Activated CD4-positive, alpha-beta memory T cell treated with anti-CD3 and anti-CD28 coated beads for 36 hours (primary cell): ENCODE measurements at places on chromosomes 6 and 20. TPM values are rescaled to one million over a fixed set of nuclear protein-coding genes. Genes with fewer than 3 reads are reported as not detected.

DNA sequence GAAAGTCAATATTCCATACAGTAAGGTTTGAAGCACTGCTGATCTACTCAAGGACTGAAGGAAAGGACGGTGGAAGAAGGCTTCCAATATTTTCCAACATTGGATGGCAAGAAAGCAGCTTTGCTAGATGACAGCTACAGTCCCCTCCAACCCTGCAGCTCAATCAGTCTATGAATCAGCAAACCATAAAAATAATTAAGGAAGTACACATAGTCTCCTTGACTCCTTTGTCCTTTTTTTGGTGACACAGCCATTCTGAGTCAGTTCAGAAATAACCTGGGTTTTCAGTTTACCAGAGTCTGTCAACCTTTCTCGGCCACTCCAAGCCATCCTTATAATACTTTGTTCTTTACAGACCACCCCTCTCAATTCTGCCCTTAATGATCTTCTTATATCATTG, 232.5 kb downstream of the IBTK start:
- H3K27me3 ChIP-seq = no peaks in the 10 kb centered on the region
- H3K4me1 ChIP-seq = no peaks in the 10 kb centered on the region
- no peak overlapping the region for H3K27ac ChIP-seq
- H3K4me3 ChIP-seq = no peak overlapping the region

DNA sequence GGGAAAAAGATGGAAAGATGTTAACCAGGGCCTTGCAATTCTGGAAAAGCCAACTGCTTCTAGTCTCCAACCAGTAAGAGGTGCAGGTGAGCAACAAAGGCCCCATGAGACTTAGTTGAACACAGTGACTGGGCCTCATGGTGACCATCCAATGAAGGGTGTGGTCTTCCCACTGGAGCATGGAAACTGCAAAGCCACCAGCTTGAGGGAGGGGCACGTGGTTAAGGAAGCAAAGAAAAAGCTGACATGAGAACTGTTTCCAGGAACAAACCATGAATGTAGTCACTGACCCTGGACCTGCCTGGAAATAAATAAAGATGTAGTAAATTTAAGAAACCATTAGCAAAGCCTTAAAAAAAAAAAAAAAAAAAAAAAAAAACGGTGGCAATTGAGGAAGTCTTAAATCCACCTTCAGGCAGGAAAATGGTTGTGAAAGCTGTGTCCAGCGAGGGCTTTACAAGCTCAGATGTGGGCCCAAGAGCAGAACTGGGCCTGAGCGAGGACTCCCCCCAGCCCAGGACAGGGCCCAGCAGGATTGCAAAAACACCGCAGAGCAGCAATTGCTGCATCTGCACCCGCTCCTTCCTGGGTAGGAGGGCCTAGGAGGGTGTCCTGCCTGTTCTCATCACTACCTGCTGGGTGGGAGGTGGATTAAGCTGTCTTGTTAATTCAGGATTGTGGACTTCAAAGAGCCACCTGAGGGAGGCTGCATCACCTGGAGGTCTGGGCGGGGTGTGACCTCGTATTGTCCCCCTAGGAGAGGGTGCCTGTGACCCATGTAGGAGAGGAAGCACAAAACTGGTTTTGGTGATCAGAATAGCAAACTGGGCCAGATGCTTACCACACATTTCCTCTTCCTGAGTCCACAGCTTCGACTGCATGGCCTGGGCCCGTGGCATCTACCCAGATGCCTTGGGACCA, 10.3 kb downstream of the GFRA4 start:
- no peaks in the 10 kb centered on the region for H3K27me3 ChIP-seq
- no peaks in the 10 kb centered on the region for H3K4me1 ChIP-seq
- H3K27ac ChIP-seq = no peak overlapping the region

GRCh38 chr20:11347738-11348137, 570.0 kb upstream of the BTBD3 start:
- DNase-seq = no peak

DNA sequence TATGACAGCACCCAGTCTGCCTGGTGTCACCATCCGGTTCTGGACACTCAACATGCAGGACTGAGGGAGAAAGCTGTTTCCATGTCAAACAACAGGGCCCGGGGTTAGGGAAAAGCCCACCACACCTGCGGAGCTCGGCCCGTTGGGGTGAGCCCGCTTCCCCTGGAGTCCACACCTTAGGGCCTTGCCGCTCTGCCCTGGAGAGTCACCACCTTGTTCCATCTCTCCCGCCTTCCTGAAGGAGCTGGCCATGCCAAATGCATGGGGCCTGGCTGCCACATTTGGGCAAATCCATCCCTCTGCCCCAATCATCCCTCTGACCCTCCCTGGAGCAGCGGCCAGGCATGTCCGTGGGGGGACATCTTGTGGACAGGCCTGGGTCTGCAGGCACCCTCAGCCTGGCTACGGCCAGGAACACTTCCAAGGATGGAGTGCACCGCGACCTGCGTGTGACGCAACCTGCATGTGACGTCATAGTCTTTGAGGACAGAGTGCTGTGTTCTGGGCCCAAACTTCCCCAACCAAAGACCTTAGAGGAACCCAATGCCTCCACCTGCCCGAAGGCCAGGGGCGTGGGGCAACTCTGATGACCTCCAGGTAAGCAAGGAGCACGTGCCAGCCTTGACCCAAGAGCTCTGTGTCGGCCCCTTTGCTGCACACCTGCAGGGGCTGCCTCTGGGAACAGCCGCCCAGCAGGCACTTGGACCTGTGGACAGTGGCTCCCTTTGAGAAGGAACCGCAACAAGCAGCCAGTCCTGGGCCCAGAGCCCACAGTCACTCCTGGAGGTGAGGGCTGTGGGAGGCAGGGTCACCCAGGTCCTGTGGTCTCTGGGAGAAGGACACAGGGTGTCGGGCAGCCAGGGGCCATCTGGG, 1.7 kb downstream of the CABLES2 start:
- H3K36me3 ChIP-seq = no peaks in the 10 kb centered on the region
- no peak for DNase-seq
- no peak overlapping the region for H3K27ac ChIP-seq
- peak overlapping the region; percentile 70 for H3K4me3 ChIP-seq
- H3K27me3 ChIP-seq = no peaks in the 10 kb centered on the region

- H3K36me3 ChIP-seq = no peaks in the 10 kb centered on the region
- no peak overlapping the region for H3K27ac ChIP-seq
- no peak overlapping the region for H3K4me3 ChIP-seq
- no peaks in the 10 kb centered on the region for H3K4me1 ChIP-seq
- DNase-seq = no peak
These were observed 21.8 kb downstream of the TGM2 start for GRCh38 chr20:38143238-38143645.

GRCh38 chr20:58549231-58550209, 34.3 kb upstream of the APCDD1L start:
- no peaks in the 10 kb centered on the region for H3K4me1 ChIP-seq
- DNase-seq = no peak
- H3K4me3 ChIP-seq = no peak overlapping the region
- H3K36me3 ChIP-seq = no peaks in the 10 kb centered on the region
- peaks cover 9% of the 10 kb centered on the region for H3K27me3 ChIP-seq
- no peak overlapping the region for H3K27ac ChIP-seq

DNA sequence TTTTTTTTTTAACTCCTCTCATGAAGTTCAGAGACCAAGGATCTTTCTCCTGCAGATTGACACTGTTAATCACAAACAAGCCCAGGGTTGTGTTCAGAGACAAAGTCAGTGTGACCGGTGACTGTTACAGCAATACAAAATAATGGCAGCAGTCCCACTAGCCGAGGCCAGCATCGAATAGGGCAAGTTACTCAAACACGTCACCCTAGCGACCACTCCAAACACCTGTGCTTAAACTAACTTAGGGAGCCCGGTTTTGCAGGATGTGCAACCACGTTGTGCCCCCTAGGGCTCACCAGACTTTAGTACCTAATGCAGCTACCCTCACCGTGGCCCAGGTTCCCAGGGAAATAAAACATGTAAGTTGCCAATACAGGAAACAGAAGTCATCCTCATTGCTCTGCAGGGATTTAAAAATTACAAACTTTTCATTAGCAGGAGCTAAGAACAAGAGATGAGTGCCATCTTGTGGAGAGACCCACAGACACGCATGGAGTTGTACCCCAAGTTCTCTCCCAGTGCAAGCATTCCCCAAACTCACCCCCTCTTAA, 38.1 kb downstream of the FAM50B start:
- H3K36me3 ChIP-seq = no peaks in the 10 kb centered on the region
- no peaks in the 10 kb centered on the region for H3K4me1 ChIP-seq
- peaks cover 1% of the 10 kb centered on the region for H3K27me3 ChIP-seq
- peak; percentile 20 for DNase-seq
- H3K27ac ChIP-seq = no peak overlapping the region

- H3K4me1 ChIP-seq = no peaks in the 10 kb centered on the region
- H3K27me3 ChIP-seq = no peaks in the 10 kb centered on the region
- no peak overlapping the region for H3K4me3 ChIP-seq
- no peak for DNase-seq
- no peak overlapping the region for H3K27ac ChIP-seq
These were observed 50.0 kb upstream of the RNGTT start for GRCh38 chr6:89013438-89013837.

GRCh38 chr6:56282391-56282790, 35.0 kb upstream of the COL21A1 start:
- no peaks in the 10 kb centered on the region for H3K36me3 ChIP-seq
- DNase-seq = no peak
- no peak overlapping the region for H3K27ac ChIP-seq
- no peaks in the 10 kb centered on the region for H3K27me3 ChIP-seq
- H3K4me3 ChIP-seq = no peak overlapping the region

DNA sequence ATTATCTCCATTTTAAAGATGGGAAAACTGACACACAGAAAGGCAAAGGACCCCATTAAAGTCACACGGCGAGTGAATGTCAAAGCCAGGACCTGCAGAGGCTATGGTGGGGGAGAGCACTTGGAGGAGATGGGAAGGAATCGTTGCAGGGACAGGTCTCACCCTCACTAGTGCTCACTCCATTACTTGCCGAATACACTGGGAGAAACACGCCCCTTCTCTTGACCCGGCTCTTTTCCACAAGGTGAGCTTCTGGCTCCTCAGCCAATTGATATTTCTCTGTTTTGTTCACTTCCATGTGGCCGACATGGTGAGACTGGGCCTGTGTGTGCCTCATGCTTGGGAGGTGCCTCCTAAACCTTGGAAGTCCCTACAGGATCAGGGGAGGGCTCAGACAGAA, 117.8 kb upstream of the KCNG1 start:
- no peaks in the 10 kb centered on the region for H3K36me3 ChIP-seq
- no peak overlapping the region for H3K27ac ChIP-seq
- H3K4me3 ChIP-seq = no peak overlapping the region

DNA sequence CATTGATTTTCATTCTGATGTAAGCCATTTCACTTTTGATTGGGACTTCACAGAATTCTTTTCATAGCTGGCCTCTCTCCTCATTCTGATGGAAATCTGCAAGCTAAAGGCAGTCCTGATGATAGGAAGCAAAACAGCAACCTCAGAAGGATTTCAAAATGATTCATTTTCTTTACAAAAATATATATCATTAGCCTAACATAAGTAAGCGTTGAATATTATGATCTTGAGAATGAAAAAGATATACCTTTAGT, 143.1 kb upstream of the GJE1 start:
- H3K27me3 ChIP-seq = peaks cover 1% of the 10 kb centered on the region
- peaks cover 3% of the 10 kb centered on the region for H3K4me1 ChIP-seq
- H3K36me3 ChIP-seq = no peaks in the 10 kb centered on the region
- H3K4me3 ChIP-seq = no peak overlapping the region

DNA sequence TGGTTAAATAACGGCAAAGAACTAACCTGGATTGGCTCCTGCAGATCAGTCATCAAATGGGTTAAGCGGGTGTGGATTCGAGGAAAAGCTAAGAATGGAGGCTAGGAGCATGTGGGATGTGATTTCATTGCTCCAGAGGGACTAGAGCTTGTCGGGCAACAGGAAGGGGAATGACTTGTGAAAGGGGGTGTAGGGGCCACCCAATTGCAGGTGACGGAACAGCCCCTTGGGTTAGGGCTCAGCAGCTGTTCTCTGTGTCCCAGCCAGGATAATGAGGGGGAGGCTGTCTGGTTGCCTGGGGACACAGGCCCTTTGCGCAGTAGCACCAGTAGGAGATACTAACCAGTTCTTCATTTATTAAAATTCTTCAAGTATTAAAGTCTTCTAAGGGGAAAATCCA, 25.0 kb upstream of the MRPS18A start:
- H3K4me3 ChIP-seq = no peak overlapping the region
- no peak overlapping the region for H3K27ac ChIP-seq
- DNase-seq = no peak
- H3K36me3 ChIP-seq = no peaks in the 10 kb centered on the region

- H3K4me3 ChIP-seq = no peak overlapping the region
- no peak for DNase-seq
- H3K36me3 ChIP-seq = no peaks in the 10 kb centered on the region
- H3K27ac ChIP-seq = no peak overlapping the region
- no peaks in the 10 kb centered on the region for H3K4me1 ChIP-seq
- H3K27me3 ChIP-seq = no peaks in the 10 kb centered on the region
These were observed 87.4 kb upstream of the TPD52L1 start for GRCh38 chr6:125066140-125066539.

DNA sequence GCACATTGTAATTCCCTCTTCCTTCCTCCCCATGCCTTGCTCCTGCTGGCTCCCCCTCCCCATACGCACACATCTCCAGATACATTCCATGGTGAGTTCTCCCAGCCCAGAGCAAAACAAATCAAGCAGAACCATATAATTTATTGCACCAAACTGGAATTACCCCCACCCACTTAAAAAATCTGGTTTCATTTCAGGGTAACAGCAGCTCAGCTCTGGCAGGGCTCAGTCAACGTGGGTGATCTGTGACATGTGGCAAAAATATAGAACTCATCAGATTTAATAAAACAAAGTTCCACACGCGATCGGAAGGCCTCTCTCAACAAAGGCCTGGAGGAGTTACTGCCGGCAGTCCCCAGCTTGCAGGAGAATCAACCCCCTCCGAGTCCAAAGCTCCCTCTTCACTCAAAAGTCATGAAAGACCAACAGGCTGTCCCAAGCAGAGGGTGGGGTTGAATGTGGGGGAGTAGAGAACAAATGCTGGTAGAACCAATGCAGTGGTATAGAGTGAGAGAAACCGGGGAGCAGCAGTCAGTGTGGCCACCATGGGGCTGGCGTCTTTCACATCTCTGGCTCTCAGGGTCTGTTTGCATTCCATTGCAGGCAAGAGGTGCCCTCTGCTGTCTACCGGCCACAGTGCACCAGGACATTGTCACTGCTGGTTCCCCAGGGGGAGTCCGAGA, 323.3 kb upstream of the NT5E start:
- H3K36me3 ChIP-seq = no peaks in the 10 kb centered on the region
- H3K27me3 ChIP-seq = no peaks in the 10 kb centered on the region
- DNase-seq = peak; percentile 13
- no peak overlapping the region for H3K27ac ChIP-seq
- no peak overlapping the region for H3K4me3 ChIP-seq

- no peak overlapping the region for H3K4me3 ChIP-seq
- no peak for DNase-seq
- peaks cover 4% of the 10 kb centered on the region for H3K36me3 ChIP-seq
- no peak overlapping the region for H3K27ac ChIP-seq
- no peaks in the 10 kb centered on the region for H3K27me3 ChIP-seq
- peaks cover 12% of the 10 kb centered on the region for H3K4me1 ChIP-seq
These were observed 9.2 kb upstream of the LY86 start for GRCh38 chr6:6579281-6579680.

The PAX1 gene
- not detected for total RNA-seq

The CAGE1 gene
- 0.12 TPM for total RNA-seq

The HTR1E gene
- not detected for total RNA-seq

The PRDM13 gene
- total RNA-seq = not detected
